ENCODE measurements at places on chromosomes 4 and X.

- DNase-seq = no peak
These were observed 73.3 kb upstream of the LRPAP1 start for GRCh38 chr4:3605491-3605890.

- no peak for DNase-seq
These were observed 239.0 kb upstream of the MID1 start for GRCh38 chrX:10859353-10859752.

DNA sequence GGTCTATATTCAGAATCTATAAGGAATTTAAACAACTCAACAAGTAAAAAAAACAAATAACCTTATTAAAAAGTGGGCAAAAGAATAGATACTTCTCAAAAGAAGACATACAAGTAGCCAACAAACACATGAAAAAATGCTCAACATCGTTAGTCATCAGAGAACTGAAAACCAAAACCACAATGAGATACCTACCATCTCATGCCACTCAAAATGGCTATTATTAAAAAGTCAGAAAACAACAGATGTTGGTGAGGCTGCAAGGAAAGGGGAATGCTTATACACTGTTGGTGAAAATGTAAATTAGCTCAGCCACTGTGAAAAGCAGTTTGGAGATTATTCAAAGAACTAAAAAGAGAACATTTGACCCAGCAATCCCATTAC is 201.6 kb downstream of the QDPR start:
- no peak for DNase-seq

DNA sequence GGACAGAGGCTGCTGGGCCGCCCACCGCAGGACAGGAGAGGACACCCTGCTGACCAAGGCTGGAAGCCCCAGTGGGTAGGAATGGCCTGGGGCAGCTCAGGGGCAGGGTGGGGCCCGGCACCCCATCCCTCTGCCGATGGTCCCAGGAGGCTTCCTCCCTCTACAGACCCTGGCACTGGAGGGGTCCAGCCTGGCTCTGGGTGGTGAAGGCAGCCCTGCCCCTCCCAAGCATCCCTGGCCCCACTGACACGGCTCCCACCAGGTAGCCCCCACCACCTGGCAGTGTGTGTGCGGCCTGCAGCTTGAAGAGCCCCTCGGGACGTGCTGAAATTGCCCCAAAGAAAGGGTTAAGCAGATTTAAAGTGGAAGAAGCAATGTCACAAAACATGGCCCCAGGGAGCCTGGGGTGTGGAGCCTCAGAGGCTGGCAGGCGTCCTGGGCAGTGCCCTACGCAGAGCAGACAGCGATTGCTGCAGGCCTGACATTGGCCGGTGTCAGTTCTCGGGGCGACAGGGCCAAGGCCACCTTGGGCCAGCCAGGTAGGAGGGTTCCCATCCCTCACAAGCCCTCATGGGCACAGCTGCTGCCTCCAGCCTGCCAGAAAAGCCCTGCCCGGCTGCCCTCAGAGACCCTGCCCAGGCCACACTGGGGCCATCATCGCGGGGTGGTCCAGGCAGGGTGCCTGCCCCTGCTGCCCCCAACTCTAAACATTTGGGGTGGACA is 80.5 kb downstream of the FAM53A start:
- no peak for DNase-seq
